Fibroblast of skin of back (primary cell): ENCODE measurements at places on chromosomes 6 and 20.

DNA sequence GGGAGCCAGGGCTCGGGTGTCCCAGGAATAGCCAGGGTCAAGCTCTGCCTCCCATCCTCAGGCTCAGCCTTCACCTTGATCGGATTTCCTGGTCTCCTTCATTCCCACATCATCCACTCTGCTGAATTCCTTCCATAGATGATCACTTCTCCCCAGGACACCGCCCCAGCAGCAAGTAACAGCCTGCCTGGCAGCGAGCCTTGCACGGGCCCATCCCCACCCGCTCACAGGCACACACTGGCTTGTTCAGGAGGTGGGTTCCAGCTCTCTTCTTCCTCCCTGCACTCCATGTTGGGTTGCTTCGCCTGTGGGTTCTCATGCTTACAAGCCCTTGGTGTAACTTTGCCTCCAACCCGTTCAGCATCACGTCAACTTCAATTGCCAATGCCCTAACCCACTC is 113.0 kb upstream of the IYD start:
- peak; percentile 24 for DNase-seq

DNA sequence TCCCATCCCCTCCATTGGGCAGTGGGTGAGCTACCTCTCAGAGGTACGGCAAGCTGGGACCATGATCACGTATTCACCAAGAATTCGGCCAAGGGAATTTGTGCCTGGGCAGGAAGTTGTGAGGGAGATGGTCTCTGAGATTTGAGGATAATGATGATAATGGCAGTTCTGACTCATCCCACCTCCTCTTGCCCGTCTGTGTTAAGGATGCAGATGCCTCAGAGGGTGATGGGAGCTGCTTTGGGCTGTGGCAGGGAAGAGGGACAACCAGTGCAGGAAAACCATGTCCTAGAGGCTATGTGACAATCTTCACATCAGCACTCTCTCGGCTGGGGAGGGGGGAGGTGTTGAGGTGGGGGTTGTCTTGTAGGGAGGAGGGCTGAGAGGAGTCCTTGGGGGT is 4.3 kb downstream of the TGM6 start:
- DNase-seq: peak; percentile 31

GRCh38 chr6:14086701-14087100 is 30.9 kb upstream of the CD83 start:
- DNase-seq: peak; percentile 4

GRCh38 chr6:138550346-138550767 is 51.1 kb upstream of the NHSL1 start:
- no peak for DNase-seq

GRCh38 chr6:155646443-155646842 is 190.8 kb upstream of the NOX3 start:
- no peak for DNase-seq

- DNase-seq: no peak
Observed at GRCh38 chr20:19440660-19441527, 228.5 kb downstream of the SLC24A3 start.

DNA sequence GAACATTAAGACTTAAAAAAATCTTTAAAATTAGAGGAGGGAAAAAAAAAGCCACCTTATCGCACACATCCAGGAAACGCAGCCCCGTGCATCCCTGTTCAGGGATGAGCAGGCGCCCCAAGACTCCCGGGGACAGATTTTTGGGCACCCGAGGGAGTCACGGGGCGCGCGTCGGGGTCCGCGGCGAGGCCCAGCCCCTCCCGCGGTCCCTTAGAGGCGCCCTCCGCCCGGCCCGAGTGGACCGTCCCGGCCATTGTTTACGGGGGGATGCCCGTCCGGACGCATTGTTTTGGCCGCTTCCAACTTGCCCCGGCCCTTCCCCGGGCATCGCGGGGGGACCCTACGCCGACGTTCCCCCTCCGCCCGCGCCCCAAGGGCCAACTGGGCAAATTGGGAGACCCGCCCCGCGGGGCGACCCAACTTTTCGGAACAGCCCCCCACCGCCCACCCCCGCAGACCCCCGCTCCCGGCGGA is 610 bp downstream of the ZNF217 start:
- no peak for DNase-seq

- peak; percentile 75 for DNase-seq
Observed at GRCh38 chr6:72787391-72788031, 165.6 kb downstream of the KCNQ5 start.

DNA sequence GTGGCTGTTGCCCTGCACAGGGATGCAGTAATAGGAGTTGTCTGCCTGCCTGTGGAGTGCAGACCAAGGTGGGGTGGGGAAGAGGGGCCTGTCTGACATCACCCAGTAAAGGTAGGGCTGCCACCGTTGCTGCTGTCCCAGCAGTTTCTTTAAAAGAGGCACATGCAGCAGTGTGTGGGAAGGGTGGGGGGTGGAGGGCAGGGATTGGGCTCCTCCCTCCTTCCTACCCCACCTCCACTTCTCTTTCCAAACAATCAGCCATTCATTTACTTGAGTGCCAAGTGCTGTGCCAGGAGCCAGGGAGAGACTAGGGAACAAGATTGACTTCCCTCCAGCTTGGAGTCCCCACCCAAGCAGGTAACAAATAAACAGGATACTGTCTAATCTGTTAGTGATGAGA is 66.8 kb upstream of the MYL9 start:
- DNase-seq: no peak

- DNase-seq: peak; percentile 49
Observed at GRCh38 chr20:46400828-46401477, 5.5 kb downstream of the ELMO2 start.

- no peak for DNase-seq
Observed at GRCh38 chr6:55282115-55282514, 45.2 kb upstream of the GFRAL start.

DNA sequence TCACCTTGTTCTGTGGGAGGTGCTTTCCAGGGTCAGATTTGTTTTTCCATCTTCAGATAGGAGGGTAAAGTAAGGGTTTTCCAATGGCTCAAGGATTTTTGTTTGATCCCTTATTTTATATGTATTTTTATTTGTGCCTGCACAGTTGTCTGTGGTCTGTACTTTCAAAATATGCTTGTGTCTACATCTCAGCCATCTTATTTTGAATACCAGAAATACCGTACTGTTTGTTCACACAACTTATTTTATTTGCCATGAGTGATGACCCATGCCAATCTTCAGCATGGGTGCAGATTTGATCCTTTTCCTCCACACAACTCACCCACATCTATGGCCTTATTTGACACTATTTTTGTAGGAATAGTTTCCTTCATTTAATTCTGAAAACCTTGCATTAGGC is 72.2 kb upstream of the PTCHD4 start:
- DNase-seq: no peak

DNA sequence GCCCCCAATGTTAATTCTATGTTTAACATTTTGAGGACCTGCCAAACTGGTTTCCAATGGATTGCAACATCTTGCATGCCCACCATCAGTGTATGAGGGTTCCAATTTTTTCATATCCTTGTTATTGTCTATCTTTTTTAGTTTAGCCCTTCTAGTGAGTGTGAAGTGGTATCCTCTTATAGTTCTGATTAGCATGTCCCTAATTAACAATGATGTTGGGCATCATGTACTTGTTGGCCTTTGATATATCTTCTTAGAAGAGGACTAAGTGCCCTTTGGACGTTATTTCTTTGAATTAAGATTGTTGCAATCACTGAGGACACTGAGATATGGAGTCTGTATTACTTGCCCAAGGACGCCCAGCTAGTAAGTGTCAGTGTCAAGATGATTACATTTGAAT is 22.3 kb downstream of the GCNT2 start:
- DNase-seq: no peak

DNA sequence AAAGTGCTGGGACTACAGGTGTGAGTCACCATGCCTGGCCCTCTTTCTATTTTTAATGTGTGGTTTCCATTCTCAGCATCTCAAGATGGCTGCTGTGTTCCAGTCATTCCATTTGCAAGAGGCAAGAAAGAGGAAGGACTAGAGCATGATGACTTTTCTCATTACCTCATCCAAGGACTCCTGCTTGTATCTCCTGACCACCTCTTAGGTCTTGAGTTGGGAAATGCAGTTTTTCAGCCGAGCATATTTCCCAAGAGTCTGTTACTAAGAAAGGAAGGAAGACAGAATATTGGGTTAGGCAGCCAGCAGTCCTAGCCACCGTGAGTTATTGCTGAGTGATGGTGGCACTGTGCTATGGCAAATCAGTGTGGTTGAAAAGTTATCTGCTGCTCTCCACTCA is 108.4 kb upstream of the INSM1 start:
- DNase-seq: peak; percentile 5

GRCh38 chr20:542777-543368 is 717 bp downstream of the CSNK2A1 start:
- DNase-seq: no peak

DNA sequence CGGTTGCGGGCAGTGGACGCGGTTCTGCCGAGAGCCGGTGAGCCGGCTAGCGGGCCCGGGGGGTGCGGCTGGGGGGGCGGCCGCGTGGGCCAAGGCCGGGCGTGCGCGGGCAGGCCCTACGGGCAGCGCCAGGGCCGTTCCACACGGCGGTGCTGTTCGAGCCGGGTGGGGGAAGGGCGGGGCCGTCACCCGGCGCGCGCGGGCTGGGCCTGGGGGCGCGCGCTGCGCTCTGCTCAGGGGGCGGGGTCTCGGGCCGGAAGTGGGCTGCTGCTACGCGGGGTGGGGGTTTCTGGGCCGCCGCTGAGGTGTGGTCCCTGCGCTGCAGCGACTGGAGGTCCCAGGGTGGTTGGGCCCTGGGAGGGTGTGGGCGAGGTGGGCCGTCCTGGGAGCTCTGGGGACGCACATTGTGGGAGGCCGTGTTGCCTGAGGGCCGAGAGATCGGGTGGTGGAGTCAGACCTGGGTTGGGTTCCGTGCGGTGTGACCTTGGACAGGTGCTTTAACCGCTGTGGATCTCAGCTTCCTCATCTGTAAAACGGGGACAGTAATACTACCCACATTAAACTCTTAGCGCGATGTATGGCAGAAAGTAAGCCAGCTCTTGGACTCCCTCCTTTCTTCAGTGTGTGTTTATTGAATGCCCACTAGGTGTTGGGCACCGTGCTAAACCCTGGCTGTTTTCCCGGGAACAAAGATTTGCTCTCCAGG is 391 bp downstream of the MAPRE1 start:
- peak; percentile 72 for DNase-seq

DNA sequence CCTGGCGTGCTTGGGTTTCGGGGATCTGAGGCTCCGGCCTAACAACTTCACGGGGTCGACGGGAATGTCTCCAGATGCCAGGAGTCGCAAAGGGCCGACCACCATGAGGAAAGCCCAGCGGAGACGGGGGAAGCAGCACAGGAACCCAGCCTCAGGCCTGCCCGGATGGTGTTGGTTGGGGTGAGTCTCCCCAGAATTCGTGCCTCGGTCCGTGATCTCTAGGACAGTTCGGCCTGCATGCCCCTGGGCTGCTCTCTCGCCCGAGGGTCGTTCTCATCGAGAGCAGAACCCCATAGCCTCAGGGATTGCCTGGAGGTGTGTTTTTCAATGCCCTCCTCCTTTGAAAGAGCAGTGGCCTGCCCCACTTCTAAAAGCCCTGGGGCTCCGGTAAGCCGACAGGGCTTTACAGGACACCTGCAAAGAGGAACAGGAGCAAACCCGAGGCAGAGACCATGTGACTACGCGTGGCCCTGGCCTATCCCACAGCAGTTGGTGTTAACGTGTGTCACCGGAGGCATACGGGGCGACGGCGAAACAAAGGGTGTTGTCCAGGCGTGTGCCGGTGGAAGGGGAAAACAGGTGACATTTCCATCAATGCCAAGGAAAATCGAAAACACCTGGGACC is 973.1 kb upstream of the DEFB115 start:
- DNase-seq: no peak

DNA sequence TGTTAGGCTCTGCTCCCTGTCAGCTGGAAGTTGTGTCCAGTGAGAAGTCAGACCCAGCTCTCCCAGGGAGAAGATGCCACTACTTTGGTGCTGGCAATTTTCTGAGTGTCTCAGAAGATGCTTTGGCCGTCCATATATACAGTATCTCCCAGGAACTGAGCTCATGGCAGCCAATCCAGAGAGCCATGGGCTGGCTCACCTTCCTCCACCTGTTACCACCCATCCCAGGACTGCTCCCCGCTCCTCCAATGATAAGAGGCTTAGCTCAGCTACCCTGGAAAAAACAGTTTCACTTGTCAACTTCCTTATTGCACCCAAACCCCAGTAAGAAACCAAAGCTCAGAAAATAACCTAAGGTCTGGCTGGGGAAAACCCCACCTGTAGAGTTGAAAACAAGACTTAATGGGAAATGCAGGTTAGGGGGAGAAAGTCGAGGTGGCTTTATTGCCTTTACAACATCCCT is at the start of gene BNIP5:
Gene BNIP5 (minus strand): TSS at position 110 of the 463 bp plus-strand sequence. CDS start 6,198 bp downstream, outside the sequence.
- DNase-seq: no peak

- no peak for DNase-seq
Observed at GRCh38 chr6:13827032-13827431, 12.7 kb upstream of the MCUR1 start.

DNA sequence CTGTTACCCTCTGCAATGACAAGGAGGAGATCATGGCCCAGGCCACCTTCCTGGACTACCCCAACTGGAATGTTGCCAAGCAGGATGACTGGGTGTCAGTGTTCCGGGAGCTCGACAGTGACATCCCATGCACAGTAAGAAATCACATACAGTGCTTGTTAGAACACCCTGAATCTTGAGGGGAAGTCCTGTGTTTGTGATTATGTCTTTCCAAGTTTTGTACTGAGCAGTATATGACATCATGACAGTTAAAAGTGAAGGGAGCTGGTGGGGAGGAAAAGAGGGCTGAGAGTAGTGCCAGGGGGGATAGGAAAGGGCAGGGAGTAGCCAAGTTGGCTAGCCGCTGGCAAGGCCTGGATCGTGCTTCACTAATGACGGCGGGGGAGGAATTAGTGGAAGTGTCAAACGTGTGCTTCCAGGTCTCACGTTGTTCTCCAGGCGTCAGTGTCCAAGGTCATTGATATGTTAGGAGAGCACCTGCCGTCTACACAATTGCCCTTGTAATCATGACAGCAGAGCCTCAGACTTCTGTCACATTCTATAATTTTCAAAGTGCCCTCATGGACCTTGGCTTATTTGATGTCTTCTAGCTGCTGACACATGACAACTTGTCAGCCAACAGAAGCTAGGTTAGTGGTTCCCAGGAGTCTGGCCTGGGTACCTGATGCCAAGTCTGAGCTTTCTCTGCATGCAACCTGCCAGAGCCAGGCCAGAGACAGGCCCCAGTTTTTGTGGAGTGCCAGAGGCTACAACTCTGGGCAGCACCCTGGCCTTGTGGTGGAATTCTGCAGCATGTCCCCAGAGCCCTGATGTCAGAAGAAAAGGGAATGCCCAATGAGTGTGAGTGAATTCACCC is 18.8 kb downstream of the CFAP61 start:
- DNase-seq: no peak

DNA sequence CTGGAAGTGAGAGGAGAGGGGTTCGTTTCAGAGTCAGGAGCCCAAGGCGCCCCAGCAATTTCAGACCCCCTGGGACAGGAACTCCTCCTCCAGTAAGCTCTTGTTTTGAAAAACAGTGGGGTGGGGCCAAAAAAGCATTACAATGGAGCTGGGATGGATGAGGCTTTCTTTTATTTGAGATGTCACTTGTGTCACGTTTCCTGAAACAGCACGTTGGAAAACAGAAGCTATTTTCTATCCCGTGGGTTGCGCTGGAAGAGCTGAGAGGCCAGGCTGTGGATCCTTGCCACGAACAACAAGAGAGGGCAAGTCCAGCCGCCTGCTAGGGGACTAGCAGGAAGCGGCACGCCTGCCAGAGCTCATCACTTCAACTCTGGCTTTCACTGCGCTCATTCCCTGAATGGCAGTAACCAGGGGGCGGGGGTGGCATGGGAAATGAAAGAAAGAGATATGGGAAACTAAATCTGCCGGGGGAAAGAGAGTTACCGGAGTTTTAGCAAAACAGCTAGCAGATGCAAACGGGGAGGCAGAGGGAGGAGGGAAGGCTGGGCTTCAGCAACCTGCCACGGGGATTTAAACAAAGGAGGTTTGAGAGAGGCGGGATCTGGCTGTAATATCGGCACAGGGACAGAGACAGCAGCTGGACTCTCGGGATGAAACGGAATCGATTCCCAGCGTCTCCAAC is 34.6 kb downstream of the GCNT2 start:
- DNase-seq: peak; percentile 8
